ENCODE measurements at places on chromosomes 13 and 19.

GRCh38 chr13:107678075-107678689 lies 537.2 kb downstream of the LIG4 start:
- DNase-seq: no peak

- DNase-seq: no peak
These were observed 10.0 kb upstream of the IGSF23 start for GRCh38 chr19:44603201-44603945.

DNA sequence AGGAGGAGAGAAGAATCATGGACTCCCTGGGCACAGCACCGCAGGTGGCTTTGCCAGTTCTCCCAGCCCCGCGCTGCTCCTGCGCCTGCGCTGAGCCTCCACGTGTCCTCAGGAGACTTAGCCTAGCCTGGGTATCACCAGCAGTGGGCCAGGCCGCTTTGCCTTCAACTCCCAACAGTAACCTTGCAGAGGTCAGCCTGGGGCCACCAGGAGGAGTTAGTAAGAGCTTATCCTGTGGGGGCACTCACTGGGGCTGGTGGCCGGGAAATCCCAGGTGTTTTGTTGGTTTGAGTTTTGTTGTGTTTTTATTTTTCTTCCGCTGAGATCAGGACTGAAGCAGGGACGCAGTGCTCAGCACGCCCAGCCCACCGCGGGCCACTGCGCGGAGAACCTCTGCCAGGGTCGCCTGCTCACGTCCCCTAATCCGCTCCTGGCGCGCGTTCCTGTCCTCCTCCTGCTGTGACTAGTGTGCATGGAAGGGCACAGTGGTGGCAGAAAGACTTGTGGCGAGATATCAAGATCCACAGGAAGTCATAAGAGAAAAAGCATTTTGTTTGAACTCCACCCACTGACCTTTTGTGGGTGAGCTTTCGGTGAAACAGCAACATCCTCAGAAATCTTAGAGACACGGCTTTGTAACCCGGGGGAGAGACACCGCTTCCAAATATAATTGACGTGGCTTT lies 207.4 kb upstream of the RFC3 start:
- DNase-seq: no peak

DNA sequence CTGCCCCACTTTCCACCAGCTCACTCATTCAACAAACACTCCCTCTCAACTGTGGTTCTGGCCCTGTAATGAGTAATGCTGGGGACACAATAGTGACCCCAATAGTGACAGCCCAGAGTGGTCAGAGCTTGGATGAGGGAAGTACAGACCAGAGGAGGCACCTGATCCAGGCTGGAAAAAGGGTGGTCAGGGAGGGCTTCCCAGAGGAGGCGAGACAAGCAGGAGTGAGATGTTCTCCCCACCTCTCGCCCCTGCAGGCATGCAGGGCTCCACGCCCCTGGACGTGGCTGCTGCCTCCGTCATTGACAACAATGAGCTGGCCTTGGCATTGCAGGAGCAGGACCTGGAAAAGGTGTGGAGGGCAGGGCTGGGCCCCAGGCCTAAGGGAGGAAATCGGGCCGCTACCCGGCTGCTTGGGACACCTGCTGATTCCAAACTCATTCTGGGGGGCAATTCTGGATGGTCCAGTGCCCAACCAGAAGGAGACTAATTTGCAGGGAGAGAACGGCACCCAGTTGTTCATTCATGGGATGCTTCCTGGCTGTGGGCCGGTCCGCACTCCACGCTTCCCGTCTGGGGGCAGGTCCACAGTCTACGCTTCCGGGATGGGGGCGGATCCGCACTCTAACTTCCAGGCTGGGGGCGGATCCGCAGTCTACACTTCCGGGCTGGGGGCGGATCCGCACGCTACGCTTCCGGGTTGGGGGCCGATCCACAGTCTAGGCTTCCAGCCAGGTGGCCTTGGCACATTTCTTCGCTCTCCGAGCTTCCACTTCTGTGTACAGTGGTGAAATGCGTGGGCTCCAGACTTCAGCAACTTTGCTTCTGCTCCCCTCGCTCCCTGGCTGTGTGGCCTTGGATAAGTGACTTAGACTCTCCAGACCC lies 63.4 kb downstream of the RYR1 start:
- DNase-seq: no peak

GRCh38 chr13:38415233-38415632 lies 65.6 kb downstream of the UFM1 start:
- no peak for DNase-seq

GRCh38 chr19:54548806-54549205 lies 24.8 kb upstream of the LILRA2 start:
- DNase-seq: no peak

GRCh38 chr13:44140146-44140545 lies 233.5 kb upstream of the SERP2 start:
- no peak for DNase-seq

DNA sequence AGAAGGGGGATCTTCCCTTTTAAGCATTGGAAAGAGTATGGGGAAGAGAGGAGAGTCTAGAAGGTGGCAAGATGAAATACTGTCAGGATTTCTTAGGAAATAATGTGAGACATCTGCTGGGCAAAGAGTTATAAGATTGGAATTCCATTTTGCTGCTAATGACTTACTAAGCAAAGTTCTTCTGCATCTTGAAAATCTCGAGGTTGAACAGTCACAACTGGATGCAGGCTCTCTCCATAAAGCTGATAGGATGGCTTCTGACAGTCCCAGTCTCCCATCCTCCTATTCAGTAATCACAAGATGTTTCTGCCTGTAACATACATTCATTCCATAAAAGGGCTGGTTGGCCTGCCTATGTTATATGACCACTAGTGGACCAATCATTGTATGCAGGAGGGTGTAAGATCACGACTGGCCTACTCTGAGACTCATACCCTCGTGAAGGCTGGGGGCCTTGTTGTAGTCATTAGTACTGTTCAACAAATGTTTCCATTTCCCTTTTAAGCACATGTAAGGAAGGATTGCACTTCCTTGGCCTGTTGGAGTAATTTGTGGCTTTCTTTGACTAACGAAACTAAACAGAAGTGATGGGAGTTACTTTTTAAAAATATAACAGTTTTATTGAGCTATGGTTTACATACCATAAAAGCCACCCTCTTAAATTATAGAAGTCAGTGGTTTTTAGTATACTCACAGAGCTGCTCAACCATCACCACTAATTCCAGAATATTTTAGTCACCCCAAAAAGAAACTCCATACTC lies 45.0 kb upstream of the TDRD3 start:
- DNase-seq: no peak

DNA sequence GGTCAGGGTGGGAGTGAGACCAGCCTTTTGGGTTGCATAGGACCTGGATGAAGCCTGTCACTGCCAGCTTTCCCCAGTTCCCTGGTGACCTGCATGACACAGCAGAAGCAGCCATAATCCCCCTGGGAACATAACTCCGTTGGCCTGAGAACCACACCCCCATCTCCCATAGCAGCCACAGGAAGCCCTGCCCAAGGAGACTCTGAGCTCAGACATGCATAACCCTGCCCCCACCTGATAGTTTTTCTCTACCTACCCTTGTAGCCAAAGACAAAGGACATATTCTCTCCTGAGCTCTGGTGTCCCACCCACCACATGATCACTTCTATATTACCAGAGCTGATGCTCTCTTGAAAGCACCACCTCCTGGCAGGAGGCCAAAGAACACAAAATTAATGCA lies 413.5 kb upstream of the HTR2A start:
- no peak for DNase-seq

GRCh38 chr19:2231621-2232221 lies 4.4 kb downstream of the PLEKHJ1 start:
- DNase-seq: no peak

- no peak for DNase-seq
These were observed 2.7 kb downstream of the SYDE1 start for GRCh38 chr19:15109768-15110417.

GRCh38 chr13:44331446-44331845 lies 42.2 kb upstream of the SERP2 start:
- no peak for DNase-seq

- peak; percentile 75 for DNase-seq
These were observed 529 bp downstream of the ZNF836 start for GRCh38 chr19:52170863-52171320.

GRCh38 chr19:13972368-13973155 lies 20.3 kb downstream of the DCAF15 start:
- no peak for DNase-seq

- no peak for DNase-seq
These were observed 26.2 kb downstream of the TMED1 start for GRCh38 chr19:10809651-10810285.

GRCh38 chr13:110227864-110228643 lies 78.9 kb downstream of the COL4A1 start:
- no peak for DNase-seq

DNA sequence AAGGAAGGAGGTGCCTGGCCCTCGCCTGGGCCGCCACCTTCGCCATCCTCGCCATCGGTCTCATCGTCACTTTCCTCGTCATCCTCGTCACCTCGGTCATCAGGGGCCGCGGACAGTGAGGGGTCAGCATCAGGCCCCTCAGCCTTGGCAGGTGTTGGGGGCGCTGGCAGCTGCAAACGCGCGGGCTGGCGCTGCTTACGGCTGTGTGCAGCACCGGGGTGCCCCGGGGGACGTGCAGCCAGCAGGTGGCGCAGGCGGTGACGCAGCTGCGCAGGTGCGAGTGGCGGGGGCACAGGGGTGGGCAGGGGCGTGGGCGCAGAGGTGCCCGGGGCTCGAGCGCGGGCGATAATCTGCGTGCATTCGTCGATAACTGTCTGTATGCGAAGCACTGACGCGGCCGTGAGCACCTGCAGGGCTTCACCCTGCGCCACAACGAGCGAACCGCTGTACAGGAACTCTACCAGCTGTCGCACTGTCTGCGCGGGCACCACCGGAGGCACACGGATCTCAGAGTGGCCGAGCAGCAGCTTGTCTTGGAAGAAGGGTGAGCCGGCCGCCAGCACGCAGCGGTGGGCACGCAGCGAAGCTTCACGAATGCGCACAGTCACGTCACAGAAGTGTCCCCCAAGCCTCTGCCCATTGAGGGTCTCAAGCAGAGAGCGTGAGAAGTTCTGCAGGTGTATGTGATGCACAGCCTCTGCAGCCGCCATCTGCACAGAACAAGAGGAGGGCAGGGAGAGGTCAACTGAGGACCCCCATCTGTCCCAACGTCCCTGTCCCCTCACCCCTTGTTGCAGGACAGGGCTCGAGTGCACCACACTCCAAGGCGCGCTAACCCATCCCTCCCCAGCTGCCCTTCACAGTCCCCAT lies 2.4 kb downstream of the ZBTB45 start:
- DNase-seq: no peak

DNA sequence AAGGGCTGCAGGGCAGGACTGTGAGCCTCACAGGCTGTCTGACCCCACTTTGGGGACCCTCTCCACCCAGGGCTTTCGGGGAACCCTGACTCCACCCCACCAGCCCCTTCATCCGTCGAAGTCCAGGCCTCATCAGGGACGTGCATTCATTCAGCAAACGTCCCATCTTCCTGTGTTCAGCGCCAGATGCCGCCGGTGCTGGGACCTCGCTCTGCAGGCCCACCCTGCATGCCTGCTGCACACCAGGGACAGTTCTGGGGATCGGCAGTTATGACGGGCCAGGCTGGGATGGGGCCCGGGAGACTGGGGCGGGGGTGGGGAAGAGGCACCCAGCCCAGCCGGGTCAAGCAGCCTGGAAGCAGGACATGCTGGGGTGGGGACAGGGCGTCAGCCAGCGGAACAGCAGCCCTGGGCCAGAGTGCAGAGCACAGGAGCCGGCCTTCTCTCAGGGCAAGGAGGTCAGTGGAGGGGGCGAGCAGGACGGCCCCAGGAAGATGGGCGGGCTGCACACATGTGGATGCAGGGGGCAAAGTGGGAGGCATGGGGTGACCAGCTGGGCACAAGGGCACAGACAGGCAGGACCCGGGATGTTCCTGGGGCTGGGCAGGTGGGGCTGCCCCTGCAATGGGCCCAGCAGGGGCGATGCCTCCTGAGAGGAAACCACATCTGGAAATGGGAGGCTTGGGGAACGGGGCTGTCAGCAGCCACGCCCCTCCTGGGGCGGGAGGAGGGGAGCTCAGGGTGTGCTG lies 5.1 kb downstream of the GAMT start:
- DNase-seq: no peak

- DNase-seq: no peak
These were observed 22.8 kb upstream of the C1QTNF9 start for GRCh38 chr13:24286624-24287023.

DNA sequence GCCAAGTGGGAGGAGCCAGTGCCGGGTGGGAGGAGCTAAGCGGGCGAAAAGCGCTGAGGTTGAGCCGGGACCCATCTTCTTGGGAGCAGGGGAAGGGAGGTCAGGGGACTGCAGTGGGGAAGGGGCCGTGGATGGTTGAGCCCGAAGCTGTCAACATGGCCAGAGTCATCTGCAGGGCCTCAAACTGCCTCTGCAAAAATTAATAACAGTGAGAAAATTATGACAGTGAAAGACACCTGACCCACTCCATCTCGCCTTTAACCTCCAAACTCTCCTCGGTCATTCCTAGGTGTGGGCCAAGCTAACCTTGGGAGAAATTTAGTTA lies 30.1 kb downstream of the ZNF557 start:
- DNase-seq: no peak

- DNase-seq: no peak
These were observed 12.0 kb upstream of the NUMBL start for GRCh38 chr19:40702337-40703012.

- no peak for DNase-seq
These were observed 6.5 kb downstream of the HIF3A start for GRCh38 chr19:46303322-46303690.

DNA sequence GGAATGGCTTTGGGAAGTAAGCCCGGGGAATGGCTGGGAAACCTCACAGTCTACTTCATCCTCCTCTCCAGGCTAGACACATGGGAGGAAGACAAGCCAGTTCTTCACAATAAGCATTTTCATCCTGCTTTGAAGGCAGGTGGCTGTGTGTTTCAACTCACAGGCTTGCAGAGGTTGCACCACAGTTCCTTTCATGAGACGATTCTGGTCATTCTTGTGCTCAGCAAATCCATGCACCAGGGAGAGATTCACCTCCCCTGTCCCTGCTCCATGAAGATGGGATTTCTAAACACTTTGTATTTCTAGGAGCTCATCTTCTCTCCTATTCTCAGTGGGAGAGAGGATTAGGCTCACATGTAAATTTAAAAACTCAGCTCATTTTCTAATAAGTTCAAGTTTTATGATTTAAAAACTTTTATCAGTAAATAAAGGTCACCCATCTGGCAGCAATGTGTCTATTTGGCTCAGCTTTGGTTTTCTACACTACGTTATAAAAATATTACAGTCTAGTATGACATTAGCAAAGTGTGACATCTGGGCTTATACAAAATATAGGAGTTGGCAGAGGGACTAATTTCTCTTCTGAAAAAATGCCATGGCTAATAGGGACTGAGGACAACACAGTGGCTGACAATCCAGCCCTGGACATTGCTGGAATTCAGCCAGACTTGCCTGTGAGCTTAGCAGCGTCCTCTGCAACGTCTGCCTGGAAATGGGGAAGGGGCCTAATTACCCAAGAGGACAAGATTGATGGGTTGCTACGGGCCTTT lies 283.2 kb upstream of the SLC10A2 start:
- DNase-seq: no peak
